ENCODE measurements at places on chromosomes 16 and 17.

DNA sequence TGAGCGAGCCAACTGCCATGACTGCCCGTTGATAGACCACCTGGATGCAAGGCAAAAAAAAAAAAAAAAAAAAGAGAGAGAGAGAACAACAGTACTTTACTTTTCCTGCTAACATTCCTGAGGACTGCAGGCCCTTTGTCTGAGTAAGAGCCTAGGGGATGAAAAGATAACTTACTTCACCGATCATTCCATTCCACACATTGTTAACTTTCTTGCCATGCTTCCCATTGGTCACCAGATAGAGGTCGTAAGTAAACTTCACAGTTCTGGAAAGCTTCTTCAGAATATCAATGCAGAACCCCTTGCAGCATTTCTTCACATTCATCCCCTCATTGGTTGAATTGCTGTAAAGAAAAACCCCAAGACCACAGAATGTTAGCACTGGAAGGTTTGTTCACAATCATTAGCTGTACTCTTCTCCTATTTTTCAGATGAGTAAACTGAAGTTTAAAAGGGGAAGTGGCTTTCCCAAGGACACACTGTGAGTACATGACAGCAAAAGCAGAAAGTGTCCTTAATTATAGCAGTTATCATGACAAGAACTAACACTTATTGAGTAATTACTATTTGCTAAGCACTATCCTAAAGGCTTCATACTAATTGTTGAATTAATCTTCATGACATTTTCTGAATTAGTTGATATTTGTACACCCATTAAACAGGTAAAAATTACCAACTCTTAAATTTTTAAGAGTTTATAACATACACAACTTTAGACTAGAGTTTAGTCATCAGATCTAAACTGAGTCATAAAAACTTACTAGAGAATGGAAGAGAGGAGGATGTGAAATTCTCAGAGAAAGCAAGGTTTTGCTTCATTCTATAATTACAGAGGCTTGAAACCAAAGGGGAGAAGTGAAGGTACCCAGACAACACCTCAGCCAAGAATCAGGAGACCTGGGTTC lies 341.2 kb downstream of the GRIN2A start:
- DNase-seq, result no peak

DNA sequence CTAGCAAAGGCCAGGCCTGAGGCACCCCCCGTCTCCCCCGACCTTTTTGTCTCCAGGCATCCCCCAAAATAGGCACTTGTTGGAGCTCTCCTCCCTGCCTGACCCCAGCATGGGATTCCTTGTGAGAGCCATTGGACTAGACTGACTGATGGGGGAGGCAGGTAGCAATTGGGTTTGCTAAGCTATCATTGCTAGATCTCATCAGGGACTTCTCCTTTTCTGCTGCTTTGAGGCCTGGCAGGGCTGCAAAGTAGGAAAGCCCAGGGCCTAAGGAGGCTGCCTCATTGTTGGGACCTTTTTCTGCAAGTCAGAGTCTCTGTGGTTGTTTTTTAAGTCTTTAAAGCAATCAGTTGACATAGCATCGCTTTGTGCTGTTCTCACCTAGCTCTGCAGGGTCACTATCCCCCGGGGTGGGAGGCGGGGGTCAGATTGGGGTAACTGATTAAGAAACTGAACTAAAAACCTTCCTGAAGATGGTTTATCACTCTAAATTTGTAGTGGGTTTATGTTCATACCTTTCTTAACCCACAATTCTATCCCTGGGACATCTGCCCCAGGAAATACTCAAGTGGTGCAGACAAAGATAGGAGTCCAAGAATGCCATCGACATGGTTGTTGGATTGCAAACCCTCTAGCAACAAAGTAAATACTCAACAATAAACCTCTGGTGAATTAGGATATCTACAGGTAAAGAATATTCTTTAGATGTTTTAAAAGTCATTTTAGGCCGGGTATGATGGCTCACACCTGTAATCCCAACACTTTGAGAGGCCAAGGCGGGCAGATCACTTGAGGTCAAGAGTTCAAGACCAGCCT lies 28.0 kb downstream of the LLGL2 start:
- DNase-seq, result no peak

DNA sequence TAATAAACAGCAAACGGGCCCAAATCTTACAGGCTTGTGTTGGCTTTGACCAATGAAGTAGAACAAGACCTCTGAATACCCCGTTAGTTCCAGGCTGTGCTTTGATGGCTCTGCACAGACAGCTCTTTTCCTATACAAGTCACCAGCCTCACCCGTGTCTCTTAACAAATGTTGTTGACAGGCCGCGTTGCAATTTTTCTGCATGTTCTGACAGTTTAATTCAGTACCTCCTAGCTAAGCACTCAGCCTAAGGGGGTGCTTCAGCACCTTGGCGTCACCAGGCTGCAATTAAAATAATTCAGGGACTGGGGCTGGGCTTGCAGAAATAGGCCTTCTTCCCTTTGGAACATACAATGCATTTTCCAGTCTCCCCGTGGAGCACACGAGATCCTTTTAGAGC lies 500.1 kb downstream of the MAF start:
- DNase-seq, result no peak

- no peak for DNase-seq
Measured at GRCh38 chr17:12085076-12085949, 64.6 kb downstream of the MAP2K4 start.

- DNase-seq, result no peak
Measured at GRCh38 chr17:60249290-60249826, 99.6 kb downstream of the CA4 start.

- no peak for DNase-seq
Measured at GRCh38 chr17:59296190-59296589, 35.3 kb upstream of the YPEL2 start.

DNA sequence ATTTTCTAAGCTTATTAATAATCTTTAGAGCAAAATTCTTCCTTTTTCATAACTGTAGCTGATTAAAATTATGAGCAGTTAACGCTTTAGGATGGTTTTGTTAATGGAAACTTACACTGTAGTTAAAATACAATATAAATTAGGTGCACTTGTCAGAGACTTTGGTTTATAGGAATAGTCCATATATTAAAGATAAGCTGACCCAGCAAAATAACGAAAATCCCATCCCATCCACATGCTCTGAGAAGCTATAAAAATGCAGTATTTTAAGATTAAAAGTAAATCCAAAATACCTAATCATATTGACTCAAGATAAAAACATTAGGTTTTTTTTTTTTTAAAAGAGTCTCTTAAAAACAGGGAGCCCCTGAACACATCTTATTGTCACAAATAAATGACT lies 38.0 kb downstream of the CEP95 start:
- DNase-seq, result no peak

- DNase-seq, result peak; percentile 26
Measured at GRCh38 chr16:4273858-4274311, 1.1 kb upstream of the TFAP4 start.

GRCh38 chr17:78154903-78155811 lies 9.0 kb downstream of the C17orf99 start:
- DNase-seq, result no peak

DNA sequence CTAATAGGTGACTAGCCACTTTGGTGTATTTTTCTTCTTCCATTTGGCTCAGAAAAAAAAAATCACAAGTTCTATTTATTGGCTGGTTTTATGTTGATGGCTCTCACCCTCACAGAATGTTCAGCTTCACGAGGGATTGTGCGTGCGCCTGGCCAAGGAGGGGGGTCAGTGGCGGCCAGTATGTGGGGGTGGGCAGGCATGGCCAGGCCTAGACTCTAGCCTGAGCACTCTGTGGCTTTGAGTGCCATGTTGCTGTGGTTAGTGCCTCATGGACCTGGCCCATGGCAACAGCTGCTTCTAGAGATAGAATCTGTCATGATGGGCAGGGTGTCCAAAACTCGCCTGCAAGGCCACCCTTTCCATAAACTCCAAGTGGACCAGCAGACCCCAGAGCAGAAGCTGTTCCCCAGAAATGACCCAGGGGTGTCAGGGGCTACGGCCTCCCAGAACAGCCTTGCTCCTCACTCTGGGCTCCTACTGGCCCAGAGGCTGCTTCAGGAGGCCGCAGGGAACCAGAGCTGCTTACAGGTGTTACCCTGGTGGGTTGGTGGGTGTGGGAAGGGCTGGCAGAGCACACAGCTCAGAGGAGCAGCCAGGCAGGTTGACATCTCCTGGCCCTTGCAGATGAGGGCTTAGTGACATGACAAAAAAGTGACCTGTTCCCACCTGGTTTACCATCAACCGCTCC lies 124.9 kb downstream of the SOCS1 start:
- DNase-seq, result no peak

DNA sequence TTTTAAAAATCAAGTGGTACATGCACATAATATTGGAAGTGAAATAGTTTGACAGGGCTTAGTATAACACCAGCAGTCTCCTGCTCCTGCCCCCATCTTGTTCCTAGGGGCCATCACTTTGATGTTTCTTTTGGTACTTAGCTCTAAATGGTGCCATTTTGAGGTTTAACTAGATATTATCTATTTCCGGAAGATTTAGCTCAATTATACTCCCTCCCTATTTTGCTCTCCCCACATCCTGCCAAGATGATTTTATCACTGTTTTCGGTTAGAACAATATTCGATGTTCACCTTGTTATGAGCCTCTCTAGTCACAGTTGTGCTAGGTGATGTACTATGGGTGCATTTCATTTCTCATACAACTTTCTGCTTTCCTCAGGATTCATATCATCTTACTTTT lies 20.0 kb upstream of the SLC35G3 start:
- DNase-seq, result no peak

All from NCI-H2107 (cell line).